Left kidney (tissue), 8 donors: ENCODE measurements at places on chromosomes 3 and 15. TPM values are rescaled to one million over a fixed set of nuclear protein-coding genes. Genes with fewer than 3 reads are reported as not detected.

Gene KY
- polyA plus RNA-seq: 1.6 TPM

DNA sequence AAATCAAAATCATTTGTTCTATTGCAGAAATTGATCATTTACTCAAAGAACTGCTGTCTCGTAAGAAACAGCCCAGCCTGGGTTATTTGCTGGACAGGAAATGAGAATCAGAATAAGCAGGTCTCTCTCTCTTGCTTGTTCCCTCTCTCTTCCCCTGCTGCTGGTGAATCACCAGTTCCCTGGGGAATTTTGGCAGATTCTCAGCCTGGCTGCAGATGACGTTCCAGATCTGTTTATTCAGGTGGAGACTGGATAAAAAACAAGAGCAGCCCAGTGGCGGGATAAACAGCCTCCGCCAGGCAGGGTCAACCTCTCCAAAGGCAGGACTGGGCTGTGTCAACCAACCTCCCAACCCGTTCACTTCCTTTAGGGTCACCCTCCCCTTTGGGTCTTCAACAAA, 72.1 kb downstream of the LRIG1 start:
- no peak for DNase-seq

GRCh38 chr3:69353088-69353478, 32.8 kb downstream of the FRMD4B start:
- DNase-seq: no peak

DNA sequence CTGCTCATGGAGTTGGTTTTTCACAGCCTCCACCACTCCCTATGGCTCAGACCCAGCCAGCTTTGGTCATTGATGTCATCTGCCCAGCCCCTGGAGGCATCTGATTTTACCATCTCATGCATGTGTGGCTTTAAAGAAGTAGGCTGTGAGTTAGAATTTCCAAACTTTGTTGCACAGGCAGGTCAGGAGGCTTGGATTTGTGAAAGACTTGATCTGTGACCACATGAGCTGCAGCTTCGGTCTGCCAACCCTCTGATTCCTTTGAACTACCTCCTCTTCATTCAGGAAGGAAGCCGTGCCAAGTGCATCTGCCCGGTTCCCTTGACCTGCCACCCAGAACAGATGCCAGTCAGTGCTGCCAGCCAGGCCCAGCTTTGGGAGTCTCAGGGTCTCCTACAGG, 9.2 kb downstream of the CTXND1 start:
- no peak for DNase-seq

- DNase-seq: no peak
These were observed 24.7 kb upstream of the ULK4 start for GRCh38 chr3:41986561-41986960.

GRCh38 chr15:83695246-83695645, 41.3 kb downstream of the ADAMTSL3 start:
- DNase-seq: peak; percentile 14
